Bronchial epithelial cell (primary cell): ENCODE measurements at places on chromosomes 7 and 10. TPM values are rescaled to one million over a fixed set of nuclear protein-coding genes. Genes with fewer than 3 reads are reported as not detected.

The HOGA1 gene
- 0.13 and 0.26 TPM in 2 replicates for total RNA-seq

The DBNL gene
- total RNA-seq = 87.9 and 110 TPM in 2 replicates

The FAM237B gene
- total RNA-seq = not detected in 2 replicates

The ANKRD22 gene
- 5.3 and 17.7 TPM in 2 replicates for total RNA-seq

The JCAD gene
- total RNA-seq = under 0.01 TPM in 1 of 2 replicates, not detected in the other
